ENCODE measurements at places on chromosomes 5 and 9. TPM values are rescaled to one million over a fixed set of nuclear protein-coding genes. Genes with fewer than 3 reads are reported as not detected.

SH3GLB2 gene
- 63.7 TPM for total RNA-seq

GALNT12 gene
- total RNA-seq, result 0.99 TPM

GABRA6 gene
- total RNA-seq, result not detected

TRIM36 gene
- total RNA-seq, result 2.4 TPM

PCDHGA4 gene
- 9.2 TPM for total RNA-seq
